Kidney capillary endothelial cell (primary cell): ENCODE measurements at places on chromosomes 2 and 18.
A peak's percentile ranks its signal among the peaks of the same experiment; 100 is the strongest.

DNA sequence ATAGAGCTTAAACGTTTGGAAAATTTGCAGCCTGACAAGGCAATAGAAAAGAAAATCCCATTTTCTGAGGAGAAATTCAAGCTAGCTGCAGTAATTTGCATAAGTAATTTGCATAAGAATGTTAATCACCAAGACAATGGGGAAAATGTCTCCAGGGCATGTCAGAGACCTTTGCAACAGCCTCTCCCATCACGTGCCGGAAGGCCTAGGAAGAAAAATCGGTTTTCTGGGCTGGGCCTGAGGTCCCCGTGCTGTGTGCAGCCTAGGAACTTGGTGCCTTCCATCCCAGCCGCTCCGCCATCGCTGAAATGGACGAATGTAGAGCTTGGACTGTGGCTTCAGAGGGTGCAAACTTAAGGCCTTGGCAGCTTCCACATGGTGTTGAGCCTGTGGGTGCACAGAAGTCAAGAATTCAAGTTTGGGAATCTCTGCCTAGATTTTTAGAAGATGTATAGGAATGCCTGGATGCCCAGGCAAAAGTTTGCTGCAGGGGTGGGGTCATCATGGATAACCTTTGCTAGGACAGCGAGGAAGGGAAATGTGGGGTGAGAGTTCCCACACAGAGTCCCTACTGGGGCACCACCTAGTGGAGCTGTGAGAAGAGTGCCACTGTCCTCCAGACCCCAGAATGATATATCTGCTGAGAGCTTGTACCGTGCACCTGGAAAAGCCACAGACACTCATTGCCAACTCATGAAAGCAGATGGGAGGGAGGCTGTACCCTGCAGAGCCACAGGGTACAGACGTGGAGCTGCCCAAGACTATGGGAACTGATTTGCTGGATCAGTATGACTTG is 164.6 kb downstream of the GULP1 start:
- DNase-seq = no peak

GRCh38 chr18:11081009-11081532 is 68.3 kb downstream of the PIEZO2 start:
- DNase-seq = no peak

- DNase-seq = peak; percentile 70
Measured at GRCh38 chr2:164706522-164706921, 85.2 kb upstream of the GRB14 start.

DNA sequence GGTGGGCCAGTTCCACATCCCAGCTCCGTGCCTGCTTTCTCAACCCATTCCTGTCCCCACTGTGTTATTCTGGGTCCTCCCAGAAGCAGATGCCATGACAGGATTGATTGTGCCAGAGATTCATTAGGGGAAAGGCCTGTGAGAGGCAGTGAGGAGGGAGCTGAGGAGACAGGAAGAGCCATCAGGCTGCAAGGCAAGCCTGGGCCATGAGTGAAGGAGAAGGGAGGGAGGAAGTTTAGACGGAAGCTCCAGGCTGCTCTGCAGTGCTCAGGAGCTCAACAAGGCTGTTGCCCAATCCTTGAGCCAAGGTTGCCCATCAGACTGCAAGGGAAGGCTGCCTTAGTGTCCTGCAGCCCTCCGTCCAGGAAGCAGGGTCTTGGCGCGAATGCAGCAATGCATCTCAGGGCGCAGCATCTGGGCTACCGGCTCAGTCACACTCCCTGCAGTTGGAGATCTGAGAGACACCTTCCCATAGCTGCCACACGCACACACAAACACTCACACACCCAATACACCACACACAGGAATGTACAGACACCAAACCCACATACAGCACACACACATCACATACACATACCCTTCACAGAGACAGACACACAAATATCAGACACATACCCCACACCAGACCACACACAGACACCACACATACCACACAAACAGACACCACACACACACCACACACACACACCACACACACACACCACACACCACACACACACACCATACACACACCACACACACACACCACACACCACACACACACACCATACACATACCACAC is 139.5 kb upstream of the NDUFV2 start:
- DNase-seq = no peak

DNA sequence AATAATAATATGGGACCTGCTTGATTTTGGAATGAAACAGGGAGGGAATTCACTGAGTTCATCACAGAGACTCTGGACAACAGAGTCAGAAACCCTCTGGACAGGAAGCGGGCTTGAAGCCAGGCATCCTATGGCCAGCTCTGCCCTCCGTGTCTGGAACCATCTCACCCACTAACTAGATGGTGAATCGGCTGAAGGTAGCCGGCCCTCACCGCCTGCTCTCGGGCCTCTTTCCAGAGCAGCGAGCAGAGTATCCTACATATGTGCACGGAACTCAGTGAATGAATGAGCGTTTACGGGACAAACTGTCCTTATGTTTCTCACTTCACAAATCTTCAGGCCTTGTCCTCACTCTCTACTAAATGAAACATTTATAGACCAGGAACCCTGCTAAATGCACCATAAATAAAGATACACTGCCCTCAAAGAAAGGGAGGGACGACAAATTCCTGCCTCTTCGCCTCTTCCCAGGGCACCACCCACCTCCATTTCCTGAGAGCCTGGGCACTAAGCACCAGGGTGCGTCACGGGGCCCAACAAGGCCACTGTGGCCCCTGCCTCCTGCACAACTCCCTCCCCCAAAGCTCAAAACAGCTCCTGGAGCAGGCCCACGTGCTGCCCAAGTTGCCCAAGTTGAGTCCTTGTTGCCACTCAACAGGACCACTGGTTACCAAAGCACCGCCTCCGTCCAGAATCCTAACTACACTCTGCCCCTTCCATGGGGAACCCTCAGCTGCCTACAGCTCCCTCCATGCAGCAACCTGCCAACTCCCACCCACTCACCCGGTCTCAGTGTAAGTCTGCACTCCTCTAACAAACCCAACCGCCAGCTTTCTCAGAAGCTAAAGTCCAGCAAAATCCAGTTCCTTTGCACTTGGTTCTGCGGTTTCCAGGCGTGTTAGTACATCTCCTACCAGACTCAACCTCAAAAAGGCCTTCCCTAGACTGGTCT is 1.7 kb downstream of the TBC1D8 start:
- peak; percentile 42 for DNase-seq

DNA sequence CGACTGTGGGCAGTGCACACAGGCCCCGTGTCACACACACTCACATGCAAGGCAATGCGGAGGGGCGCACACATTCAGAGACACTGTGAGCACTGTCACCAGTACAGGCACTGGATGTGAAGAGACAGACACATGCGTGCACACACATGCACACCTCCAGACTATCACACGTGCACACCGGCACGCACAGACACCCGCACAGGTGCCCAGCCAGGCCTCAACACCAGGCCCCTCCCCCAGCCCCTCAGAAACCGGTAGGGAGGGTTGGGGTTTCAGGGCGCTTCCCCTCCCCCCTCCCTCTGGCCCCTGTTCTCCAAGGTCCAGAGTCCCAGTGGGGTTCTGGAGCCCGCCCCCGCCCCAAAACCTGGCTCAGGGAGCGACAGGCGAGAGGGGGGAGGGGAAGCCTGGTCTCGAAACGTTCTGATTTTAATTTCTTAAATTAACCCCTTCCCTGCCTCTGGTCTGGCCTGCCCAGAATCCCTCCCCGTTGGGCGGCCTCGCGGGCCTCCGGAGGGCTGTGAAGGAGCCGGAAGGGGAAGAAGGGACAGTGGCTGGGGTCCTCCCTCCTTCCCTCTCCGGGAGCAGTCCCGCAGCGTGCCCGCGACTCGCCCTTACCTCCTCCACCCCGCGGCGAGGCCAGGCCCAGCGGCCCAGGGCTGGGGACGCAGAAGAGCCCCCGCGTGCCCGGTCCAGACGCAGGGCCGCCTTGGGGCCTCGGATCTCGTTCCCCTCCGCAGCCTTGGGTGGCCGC is 558 bp downstream of the FBXO41 start:
- DNase-seq = no peak

DNA sequence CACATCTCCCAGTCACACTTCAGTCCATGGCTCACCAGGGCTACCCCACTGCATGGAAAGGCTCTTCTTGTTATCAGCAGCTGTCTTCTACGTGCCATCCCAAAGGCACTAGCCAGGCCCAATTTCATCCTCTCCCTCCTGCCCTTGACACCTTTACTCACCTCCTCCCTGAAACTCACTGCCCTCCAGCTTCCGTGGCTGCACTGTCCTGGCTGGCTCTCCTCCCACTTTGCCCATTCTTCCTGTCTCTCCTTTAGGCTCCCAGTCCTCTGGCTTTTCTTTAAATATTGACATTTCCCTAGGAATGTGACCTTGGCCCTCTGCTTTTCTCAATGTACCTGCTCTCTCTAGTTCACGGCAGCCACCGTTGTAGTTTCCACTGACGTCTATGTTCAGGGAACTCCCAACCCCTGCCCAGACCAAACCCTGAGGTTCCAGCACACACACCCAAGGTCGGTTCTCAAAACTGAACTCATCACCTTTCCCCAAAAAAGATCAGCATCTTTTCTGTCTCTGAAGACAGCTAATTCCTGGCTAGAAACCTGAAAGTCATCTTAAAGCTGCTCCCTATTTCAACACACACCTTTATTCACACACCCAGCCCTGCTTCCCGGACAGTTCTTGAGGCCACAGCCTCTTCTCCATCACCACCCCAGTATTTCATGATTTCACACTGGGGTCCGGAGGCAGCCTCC is 36.7 kb downstream of the WDFY1 start:
- DNase-seq = no peak

DNA sequence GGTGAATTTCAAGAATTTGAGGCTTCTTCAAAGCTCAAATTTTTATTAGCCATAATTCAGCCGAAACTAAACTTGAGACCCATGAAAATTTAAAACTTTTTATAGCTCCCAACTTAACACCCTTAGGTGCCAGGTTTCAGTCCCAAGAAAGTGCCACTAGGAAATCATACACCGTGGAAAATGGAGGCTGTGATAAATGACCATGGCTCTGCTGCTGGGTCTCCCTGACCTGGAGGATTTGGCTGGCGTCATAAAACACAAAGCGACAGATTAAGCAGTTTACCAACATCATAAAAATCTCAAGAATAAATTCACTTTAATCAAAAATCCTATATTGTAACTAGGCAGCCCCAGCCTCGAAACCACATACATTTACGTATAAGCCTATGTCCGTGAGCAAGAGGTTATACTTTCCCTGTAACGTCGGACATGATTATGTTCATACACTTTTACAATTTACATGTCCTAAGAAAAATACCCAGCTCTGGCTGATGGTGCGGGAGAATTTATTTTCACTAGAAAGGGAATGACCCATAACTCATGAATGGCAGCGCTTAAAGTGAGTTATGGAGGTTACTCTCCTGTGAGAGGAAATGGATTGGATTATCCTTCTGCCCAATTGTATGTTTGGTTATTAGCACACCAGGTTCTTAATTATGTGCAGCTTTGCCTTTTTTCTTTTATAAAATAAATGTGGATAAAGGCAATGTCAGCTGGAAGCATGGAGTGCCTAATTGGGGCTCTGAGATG is 329.4 kb downstream of the AGPS start:
- DNase-seq = no peak

GRCh38 chr2:3651691-3652648 is 6.0 kb upstream of the ALLC start:
- peak; percentile 33 for DNase-seq

- DNase-seq = no peak
Measured at GRCh38 chr18:22332590-22332989, 85.1 kb downstream of the CTAGE1 start.

- DNase-seq = no peak
Measured at GRCh38 chr2:15670981-15671380, 79.3 kb downstream of the DDX1 start.
